NCI-H1048 (cell line): ENCODE measurements at places on chromosomes 16 and 17.

DNA sequence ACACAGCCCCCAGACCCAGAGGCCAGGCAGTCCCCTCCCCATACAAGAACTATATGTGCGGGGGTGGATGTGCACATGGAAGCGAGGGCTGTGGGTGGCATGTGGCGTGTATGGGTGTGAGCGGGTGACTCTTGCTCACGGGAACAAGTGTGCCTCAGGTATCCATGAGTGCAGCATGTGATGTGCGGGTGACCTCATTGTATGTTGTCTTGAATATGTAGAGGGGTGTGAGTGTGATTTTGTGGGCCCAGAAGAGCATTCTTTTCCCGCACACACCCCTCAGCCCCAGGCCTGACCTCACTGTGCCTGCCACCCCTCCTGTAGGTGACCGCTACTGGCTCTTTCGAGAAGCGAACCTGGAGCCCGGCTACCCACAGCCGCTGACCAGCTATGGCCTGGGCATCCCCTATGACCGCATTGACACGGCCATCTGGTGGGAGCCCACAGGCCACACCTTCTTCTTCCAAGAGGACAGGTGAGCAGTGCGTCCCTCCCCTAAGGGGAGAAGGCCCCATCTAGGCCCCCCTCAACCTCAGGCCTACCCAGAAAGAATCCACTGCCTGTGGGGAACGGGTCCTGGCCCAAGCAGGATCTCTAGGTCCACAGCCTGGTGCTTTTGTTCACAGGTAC is 17.4 kb downstream of the MMP15 start:
- no peak for DNase-seq

GRCh38 chr16:65773301-65773874 is 593.1 kb upstream of the CDH5 start:
- no peak for DNase-seq

DNA sequence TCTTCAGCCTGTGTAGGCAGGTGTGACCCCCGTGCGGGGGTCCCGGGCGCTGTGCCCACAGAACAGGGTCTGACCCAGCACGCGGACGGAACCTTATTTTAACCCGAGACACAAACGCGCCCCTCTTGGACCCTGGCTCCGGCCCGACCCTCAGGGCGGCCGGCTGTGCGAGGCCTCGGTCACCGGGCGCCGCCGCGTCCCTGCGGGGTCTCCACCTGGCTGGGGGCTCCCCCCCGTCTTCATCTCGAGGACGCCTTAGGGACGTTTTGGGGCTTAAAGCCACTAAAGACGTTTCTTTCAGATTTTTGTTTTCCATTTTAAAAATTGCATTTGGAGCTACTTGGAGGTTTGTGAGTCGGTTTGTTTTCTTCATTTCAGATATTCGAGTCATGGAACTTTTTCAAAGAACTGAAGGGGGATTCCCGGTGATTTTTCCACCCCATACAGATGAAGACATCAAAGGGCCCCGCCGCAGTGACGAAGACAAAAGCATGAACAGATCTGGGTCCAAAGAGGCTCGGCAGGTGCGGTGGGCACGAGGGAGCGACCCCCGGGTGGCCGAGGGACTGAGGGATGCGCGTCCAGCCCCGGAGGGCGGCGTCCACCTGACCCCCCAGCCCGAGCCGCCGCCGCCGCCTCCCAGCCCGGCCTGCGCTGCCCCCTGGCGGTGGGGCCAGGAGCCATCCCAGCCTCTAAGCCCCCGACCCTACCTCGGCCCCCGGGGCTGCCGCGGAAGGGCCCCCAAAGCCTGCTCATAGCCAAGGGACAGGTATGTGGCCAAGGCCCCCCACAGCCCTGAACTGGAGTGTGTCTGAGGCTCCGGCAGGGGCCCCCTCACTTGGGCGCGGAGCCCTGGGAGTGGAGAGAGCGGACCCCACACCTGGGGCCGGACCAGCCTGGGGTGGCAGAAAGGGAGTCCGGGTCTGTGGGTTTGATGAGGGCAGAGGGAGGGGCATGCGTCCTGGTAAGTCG is 3.8 kb upstream of the CD7 start:
- no peak for DNase-seq

- no peak for DNase-seq
These were observed 20.0 kb downstream of the C1QTNF1 start for GRCh38 chr17:79043931-79044320.

DNA sequence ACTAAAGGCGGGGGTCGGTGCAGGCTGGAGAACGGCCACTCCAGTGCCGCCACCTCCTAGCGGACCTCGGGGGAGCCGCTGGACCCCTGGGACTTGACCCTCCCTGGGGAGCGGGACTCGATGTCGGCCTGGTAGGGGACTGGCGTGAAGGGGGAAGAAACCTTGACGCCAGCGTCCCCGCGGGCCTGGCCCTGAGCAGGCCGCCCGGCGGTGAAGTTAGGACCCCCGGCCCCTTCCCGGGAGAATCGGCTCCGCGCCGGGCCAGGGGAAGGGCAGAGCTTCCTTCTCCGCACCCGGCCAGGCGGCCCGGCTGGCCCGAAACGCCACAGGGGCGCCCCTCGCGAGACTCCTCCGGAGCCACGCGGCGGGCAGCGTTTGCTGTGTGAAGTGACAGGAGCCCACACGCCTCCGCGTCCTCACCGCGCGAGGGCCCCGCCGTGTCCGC is 389 bp downstream of the DUS1L start:
- DNase-seq = no peak

DNA sequence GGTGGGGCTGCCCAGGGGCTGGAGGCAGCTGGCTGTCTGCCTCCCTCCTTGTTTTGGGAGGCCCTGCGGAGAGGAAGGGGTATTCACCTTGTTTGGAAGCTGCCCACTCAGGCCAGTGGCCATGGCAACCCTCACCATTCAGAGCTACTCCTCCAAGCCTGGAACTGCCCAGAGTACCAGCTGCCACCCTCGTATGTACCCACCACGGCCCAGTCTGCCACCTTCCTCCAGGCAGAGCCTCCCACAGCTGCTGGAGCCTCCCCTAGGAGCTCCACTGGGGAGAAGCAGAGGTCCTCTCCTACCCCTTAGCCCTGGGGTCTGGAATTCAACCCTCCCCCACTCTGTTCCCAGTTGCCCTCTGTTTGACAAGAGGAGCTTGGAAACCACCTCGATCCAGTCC is 90.7 kb downstream of the AXIN2 start:
- no peak for DNase-seq

- DNase-seq = no peak
These were observed 123.4 kb downstream of the CLEC16A start for GRCh38 chr16:11067697-11068141.

DNA sequence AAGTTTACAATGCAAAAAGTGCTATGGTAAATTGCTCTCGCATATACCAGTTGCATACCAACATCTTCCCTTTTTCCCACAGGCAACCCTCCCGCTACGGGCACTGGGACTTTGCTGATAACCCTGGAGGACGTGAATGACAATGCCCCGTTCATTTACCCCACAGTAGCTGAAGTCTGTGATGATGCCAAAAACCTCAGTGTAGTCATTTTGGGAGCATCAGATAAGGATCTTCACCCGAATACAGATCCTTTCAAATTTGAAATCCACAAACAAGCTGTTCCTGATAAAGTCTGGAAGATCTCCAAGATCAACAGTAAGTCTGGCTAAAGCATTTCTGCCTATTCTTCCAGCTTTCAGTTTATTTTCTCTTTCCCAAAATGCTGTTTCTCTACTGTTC is 27.9 kb upstream of the HSBP1 start:
- no peak for DNase-seq

DNA sequence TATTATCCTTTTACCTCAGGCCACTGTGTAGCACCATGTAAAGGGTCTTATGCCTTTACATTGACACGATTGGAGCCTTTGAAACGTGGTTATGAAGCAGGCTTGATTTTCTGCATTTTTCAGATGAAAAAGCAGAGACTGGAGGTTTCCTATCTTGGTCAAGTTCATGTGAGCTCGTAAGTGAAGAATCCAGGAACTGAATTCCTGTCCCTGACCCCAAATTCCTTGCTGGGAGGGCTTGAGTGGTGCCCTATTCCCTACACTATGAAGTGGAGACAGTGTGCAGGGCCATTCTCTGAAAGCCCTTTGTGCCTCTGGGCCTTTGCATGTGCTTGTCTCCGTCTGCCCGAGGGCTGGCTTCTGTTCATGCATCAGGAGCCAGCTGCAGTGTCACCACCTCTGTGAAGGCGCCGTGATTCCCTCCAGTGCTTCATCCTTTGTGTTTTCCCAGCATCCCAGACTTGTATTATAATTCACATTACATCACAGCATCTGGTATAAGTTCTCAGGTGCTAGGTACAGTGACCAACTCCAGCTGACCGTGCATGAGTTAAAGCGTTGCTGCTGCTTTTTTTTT is 181.1 kb downstream of the SNX29 start:
- no peak for DNase-seq

- DNase-seq = peak; percentile 76
These were observed at the start of gene DUSP3 for GRCh38 chr17:43778337-43779144. Gene DUSP3, minus strand, starts transcription at chr17:43778977. Its CDS starts 53 bp downstream, at chr17:43778924.

- no peak for DNase-seq
These were observed 4.3 kb downstream of the SDK2 start for GRCh38 chr17:73639932-73640331.

DNA sequence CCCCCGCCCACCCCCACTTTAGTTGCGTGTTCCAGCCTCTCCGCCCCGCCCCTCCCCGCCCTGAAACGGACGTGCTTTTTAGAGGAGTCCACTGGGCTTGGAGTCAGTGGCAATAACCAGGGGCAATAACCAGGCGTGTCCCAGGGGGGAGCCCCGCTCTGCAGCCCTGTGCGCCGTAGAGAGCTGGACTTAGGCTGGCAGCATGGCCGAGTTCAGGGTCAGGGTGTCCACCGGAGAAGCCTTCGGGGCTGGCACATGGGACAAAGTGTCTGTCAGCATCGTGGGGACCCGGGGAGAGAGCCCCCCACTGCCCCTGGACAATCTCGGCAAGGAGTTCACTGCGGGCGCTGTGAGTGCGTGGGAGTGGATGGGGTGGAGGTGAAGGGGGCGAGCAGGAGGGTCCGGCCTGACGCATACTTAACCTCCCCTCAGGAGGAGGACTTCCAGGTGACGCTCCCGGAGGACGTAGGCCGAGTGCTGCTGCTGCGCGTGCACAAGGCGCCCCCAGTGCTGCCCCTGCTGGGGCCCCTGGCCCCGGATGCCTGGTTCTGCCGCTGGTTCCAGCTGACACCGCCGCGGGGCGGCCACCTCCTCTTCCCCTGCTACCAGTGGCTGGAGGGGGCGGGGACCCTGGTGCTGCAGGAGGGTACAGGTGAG is at the start of gene ALOX15B:
Gene ALOX15B (plus strand): TSS at position 106 of the 657 bp plus-strand sequence. CDS start 97 bp downstream, at position 203.
- no peak for DNase-seq

GRCh38 chr16:48611329-48612137 is 1.6 kb upstream of the N4BP1 start:
- no peak for DNase-seq

DNA sequence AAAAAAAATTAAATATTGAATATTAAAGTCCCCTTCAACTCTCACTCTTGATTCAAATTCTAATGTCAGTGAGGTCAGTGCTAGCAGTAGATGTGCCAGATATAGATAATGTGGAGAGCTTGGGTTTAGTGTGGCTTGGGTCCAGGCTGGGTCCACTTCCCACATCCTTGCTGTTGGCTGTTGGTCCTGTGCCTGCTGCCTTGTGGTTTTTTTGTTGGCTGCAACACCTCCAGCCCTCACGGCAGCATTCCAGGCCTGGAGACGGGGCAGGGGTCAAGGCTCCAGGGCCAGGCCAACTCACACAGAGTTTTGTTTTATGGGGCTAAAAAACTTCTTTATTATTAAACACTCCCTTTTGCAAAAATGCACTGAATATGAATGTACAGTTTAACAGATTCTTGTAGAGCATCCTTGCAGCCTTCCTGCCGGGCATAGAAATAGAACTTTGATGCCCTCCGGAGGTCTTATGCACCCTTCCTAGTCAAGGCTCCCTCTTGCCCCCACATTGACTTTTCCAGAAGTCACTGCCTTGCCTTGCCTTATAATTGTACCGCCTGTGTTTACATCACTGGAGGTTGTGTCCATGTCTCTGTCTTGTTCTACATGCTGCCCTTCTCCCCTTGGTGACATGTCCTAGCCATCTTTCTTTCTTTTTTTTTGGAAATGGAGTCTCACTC is 25.5 kb upstream of the MYO15B start:
- no peak for DNase-seq

- no peak for DNase-seq
These were observed 13.3 kb downstream of the LRRC75A start for GRCh38 chr17:16478649-16479048.

DNA sequence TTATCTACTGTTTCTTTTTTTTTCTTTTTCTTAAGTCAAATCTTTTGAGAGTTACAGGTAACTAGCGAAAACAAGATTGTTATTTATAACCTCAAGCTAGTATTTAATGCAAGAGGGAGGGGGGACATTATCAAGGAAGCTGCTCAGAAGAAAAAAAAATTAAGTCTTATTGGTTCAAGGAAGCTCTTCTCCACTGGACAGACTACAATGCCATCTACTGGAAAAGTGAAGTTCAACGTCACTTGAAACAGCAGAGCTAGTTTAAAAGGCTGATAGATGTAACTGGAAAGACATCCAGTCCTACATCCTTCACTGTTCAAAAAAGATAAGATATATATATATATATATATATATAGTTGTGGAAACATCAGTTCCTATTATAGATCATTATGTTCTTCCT is 418.0 kb upstream of the PSMD7 start:
- DNase-seq = no peak

- no peak for DNase-seq
These were observed 2.0 kb downstream of the PPP1R9B start for GRCh38 chr17:50148226-50149090.

DNA sequence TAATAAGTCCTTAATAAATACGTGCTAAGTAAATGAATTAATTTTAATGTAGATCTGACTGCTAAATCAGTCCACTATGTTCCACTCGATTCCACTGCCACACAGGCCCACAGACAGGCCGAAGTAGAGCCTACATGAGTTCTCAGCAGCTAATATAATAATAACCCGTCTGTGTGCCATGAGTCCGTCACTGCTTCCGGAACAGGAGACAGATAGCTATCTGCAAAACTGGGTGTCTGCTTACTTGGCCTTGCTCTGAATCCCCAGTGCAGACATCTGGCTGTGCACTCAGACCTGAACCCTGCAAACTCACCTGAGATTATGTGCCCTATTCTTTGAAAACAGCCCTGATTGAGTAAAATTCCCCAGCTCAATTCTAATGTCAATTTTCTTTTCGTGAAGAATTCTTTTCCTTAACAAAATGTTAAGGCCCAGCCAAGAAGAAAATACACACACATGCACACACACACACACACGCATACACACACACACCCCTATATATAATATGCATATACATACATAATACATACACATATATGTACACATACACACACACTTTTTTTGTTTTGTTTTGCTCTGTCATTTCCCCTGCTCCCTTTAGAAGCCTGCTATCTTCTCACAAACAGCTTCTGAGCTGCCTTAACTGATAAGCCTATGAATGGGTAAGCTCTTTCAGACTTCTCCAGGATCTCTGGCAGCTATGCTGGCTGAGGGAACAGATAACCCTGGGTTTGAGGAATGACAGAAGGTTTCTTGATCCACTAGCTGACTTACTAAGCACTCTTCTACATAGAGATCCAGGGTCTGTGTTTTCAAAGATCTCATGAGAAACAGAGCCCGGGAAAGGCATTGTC is 39.8 kb upstream of the TOM1L1 start:
- DNase-seq = no peak
